Renal cortex interstitium (tissue), 15 donors: ENCODE measurements at places on chromosomes 1 and 21. TPM values are rescaled to one million over a fixed set of nuclear protein-coding genes. Genes with fewer than 3 reads are reported as not detected.
A peak's percentile ranks its signal among the peaks of the same experiment; 100 is the strongest.

GRCh38 chr1:1250786-1251284, 4.3 kb upstream of the C1QTNF12 start:
- DNase-seq, result no peak

The LCE2A gene
- polyA plus RNA-seq, result not detected

GRCh38 chr1:98429965-98430443, 231.5 kb upstream of the SNX7 start:
- no peak for DNase-seq

DNA sequence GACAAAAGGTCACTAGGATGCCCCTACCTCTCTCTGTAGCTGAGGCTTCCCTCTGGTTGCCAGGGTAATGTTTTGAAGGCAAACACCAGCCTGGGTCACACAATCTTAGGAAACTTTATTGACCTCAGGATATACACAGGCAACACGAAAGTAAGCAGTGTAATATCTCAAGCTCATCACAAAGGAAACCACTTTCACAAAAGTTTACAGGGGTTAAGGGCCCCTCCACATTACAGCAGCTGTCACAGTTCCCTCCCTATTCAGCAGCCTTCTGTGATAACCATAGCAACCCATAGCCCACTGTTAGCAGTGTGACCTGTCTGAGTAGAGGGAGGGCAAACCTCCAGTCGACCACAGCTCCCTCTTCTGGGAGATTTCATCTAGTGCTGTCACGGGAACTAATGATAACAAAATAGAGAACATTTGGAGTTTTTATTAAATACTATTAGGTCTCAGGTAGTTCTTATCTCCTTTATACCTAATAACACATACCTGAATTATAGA, 149.8 kb downstream of the PTPRC start:
- DNase-seq, result no peak

- no peak for DNase-seq
These were observed 149.1 kb upstream of the USP24 start for GRCh38 chr1:55364216-55364615.

- DNase-seq, result no peak
These were observed 178.2 kb upstream of the CAMK1G start for GRCh38 chr1:209405183-209405814.

GRCh38 chr1:93844262-93845045, 34.6 kb downstream of the DNTTIP2 start:
- peak; percentile 63 for DNase-seq

The NEGR1 gene
- polyA plus RNA-seq, result 2.8 TPM

DNA sequence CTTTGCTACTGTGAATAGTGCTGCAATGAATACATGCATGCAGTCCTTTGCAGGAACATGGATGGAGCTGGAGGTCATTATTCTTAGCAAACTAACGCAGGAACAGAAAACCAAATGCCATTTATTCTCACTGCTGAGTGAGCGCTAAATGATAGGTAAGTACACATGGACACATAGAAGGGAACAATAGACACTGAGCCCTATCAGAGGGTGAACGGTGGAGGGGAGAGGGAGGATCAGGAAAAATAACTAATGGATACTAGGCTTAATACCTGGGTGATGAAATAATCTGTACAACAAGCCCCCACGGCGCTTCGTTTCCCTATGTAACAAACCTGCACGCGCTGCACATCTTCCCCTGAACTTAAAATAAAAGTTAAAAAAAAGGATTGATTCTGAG, 8.9 kb downstream of the NIBAN1 start:
- no peak for DNase-seq
